Stimulated activated CD4-positive, alpha-beta T cell treated with anti-CD3 and anti-CD28 coated beads, Interleukin-4, amount 100 ng/mL, for 24 hours (primary cell): ENCODE measurements at places on chromosomes 6 and 20.

GRCh38 chr6:32483968-32484613 is 44.4 kb downstream of the HLA-DRA start:
- no peak for DNase-seq

GRCh38 chr6:52591832-52592231 is 15.0 kb upstream of the TRAM2 start:
- no peak for DNase-seq

- DNase-seq, result no peak
These were observed 858.8 kb upstream of the EPHA7 start for GRCh38 chr6:94278146-94278545.

DNA sequence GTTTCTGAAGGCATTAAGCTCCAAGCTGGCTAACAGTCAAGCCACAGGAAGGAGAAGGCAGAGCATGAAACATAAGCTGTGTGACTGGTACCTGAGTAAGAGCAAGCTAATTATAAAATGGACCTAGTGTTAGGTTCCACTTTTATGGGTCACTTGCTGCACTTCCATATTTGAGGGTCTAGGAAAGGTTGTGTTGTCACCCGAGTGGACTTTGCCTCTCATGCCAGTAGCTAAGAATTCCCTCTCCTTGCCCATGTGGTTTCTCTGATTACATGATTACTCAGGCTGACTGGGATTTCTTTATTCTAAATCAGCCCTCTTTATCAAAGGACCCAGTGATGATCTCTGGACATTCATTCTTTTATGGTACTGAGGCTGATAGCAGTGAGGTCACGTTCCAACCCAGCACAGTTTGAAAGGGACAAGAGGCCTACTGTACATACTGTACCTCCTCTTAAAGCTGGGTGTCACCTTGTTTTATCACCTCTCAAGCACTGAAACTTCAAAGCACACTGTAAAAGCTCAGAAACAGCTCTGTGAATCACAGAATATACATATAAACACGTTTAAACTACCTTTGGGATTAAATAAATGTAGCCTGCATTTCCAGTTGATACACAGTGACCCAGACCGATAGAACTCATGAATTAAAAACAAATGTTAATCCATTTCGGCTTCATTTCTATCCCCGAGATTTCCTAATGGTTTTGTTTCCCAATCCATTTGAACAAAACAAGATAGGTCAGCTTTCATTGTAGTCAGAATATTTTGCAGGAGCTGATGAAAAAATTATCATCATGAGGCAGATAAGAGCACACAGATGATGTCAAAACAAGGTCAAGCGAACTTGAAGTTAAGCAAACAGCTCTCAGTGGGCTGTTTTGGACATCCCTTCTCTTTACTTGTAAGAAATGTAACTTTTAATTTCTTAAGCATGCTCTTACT is 96.5 kb downstream of the ALDH8A1 start:
- DNase-seq, result no peak

- no peak for DNase-seq
These were observed 49.1 kb downstream of the DAAM2 start for GRCh38 chr6:39841291-39841690.

GRCh38 chr6:53647462-53648094 is 18.0 kb downstream of the KLHL31 start:
- DNase-seq, result peak; percentile 40

DNA sequence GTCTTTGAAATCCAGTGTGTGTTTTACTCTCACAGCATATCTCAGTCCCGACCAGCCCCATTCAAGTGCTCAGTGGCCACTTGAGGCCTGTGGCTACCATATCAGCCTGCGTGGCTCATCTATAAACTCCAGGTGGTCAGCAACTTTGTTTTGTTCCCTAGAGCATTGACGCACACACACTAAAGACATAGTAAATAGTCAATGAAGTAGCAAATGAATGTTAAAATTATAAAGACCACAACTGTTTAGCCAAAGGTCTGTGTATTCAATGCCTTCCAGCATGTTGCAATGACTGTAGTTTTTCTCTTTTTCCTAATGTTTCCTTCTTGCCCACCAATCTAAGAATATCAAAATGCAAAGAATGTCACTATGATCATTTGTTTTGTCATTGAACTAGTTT is 238.2 kb upstream of the ZNF217 start:
- no peak for DNase-seq

GRCh38 chr20:61903575-61904340 is 161.9 kb downstream of the TAF4 start:
- DNase-seq, result no peak

DNA sequence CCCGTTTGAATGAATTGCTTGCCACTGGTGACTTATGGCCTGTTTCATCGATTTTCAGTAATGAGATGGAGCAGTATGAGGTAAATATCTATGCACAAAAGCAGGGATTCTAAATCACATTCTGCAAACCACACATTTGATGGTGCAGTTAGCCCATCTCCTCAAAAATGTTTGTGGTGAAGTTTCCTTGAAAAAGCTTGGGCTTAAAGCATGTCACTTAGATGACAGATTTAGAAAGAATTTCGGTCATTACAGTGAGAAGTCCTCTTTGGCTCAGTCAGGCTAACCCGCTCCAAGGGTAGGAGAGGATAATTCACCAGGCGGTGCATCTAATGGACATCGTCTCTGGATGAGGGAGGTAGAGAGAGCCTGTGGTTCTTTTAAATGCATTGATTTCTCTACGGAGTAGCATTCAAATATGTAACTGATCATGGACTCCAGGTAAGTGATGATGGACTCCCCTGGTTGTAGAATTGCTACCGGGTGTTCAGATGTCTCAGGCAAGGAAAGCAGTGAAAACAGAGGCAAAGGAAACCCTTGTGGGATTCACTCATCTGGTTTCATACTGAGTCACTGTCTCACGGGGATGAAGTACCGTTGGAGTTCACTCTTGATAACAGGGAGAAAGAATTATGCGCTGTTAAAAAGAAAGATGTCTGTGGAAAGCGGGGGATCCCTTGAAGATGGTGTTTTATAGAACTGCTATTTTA is 65.3 kb downstream of the AIG1 start:
- DNase-seq, result no peak

- no peak for DNase-seq
These were observed 29.7 kb downstream of the TAF8 start for GRCh38 chr6:42079941-42080464.

DNA sequence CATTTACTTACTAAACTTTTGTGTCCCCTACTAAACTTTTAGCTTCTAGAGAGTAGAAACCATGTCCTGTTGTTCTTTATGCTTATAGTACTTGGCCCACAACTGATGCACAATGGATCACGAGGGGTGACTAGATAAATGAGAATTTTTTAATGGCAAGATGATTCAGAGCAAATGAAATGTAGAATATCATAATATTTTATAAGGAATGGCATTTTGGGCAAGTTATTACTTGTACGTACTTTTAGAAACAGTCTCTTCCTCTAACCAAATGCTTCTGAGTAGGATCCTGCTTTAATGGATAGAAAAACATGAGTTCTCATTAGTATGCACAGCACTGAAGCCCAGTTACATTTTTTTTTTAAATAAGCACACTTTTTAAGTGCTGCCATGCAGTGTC is 336.3 kb downstream of the NRN1 start:
- no peak for DNase-seq

GRCh38 chr6:105618247-105618646 is 215.4 kb upstream of the PREP start:
- DNase-seq, result no peak

DNA sequence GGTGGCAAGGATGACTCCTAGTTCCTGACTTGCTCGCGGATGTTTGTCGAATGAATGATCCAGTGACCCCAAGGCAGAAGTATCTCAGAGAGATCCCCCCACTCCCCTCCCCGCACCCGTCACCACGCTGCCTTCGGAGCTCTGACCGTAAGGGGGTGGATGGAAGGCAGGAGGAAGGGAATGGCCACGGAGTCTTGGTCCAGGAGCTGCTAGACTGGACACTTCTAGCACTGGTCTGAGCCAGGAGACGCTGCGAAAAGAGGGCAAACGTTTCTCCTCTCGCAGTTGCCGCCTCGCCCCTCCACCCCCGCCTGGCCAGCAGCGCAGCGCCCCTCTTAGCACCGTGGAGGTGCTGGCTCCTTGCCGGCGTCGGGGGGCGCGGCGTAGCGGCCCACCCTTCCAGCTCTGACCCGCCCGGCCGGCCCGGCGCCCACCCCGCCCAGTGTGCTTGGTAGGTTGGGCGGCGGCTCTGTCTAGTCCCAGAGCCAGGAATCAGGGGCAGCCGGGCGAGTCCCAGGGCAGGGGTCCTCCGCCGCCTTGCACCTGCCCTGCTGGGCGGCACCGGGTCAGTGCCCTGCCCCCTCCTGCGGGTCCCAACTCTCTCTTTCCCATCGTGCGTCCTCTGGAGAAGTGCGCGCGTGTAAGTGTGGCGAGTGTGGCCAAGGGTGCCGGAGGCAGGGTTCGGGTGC is 2.4 kb upstream of the DBNDD2 start:
- no peak for DNase-seq

DNA sequence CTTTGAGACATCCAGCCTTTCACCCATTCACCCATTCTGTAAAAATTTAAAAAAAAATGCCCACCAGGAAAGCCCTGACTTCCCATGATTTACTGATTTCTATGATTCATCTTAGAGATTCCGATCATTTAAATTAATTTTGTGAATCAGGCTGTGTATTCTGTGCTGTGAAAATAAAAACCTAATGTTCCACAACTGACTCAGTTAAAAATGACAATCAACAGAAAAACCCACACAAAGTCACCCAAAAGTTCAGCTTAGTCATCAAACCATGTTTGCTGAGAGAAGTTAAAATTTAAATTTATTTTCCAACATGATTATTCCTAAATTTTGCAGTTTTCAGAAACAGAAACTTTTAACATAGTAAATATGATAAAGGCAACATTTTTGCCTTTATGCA is 509.9 kb downstream of the TENT5A start:
- no peak for DNase-seq

- no peak for DNase-seq
These were observed 128.8 kb upstream of the SIM1 start for GRCh38 chr6:100593522-100593921.

GRCh38 chr20:60035486-60035885 is 77.3 kb downstream of the CDH26 start:
- no peak for DNase-seq

DNA sequence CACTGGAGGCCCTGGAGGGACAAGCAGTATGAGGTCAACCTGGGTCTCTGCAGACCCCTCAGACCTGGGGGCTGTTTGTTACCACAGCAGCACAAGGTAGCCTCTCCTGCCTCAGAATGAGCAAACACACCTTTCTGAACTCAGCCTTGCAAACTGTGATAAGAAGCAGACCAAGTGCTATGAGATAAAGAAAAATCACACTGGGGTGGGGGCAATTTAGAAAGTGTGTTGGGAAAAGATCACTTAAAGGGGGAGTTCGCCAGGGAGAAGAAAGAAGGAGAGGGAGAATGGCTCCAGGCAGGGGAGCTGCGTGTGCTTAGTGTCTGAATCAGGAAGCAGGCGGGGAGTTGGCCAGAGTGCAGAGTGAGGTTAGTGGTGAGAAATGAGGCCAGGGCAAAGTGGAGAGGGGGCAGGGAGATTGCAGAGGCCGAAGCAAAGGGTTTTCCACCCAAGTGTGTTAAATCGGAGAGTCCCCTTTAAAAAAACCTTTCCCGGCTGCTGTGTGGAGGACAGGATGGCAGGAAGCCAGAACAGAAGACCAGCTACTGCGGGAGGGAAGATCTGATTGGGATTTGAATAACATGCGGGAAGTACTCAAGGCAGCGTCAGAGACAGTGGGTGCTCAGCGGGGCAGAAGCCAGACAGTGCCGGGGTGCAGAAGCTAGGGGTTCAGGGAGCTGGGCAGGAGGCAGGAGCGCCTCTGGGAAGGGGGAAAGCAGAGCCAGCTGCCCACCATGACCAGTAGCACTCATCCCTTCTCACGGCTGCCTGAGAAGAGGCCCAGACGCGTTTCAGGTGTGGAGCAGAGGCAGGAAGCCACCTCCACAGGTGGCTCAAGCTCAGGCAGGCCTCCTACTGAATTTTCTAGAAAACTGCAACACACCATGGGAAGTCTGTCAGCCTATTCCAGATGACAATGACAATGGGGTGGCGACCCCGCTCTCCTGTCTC is 9.0 kb downstream of the ADA start:
- DNase-seq, result peak; percentile 26

DNA sequence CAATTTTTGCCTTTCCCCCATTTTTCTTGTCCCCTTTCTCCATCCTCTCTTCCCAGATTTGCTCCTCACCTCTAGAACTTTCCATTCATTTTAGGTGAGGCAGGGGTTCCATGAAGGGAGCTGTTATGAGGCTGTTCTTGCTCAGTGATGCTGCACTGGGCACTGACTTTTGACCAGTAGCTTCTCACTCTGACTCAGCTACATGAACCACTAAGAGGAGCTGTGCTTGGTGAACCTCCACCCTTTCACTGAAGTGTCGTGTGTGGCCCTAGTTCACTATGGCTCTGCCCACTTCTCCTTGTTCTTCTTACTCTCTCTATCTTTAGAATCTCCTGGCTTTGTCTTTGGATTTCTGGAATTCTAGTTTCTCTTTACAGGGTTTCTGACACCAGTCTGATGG is 307.1 kb upstream of the RNF24 start:
- DNase-seq, result no peak

DNA sequence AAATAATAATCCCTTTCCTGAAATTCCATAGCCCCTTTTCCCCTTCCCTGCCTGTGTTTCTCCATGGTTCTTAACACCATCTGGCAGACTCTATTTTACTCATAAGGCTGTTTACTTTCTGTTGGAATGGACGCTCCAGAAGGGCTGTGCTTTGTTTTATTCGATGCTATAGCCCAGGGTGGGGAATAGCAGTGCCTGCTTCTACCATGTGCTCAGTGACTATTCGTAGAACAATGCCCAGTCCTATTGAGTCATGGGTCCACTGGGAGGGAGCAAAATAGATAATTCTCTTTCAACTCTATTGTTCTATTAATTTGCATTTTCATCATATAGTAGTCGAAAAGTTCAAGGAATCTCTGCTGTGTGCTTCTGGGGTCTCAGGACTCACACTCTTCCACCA is 565.1 kb downstream of the C6orf118 start:
- DNase-seq, result no peak

DNA sequence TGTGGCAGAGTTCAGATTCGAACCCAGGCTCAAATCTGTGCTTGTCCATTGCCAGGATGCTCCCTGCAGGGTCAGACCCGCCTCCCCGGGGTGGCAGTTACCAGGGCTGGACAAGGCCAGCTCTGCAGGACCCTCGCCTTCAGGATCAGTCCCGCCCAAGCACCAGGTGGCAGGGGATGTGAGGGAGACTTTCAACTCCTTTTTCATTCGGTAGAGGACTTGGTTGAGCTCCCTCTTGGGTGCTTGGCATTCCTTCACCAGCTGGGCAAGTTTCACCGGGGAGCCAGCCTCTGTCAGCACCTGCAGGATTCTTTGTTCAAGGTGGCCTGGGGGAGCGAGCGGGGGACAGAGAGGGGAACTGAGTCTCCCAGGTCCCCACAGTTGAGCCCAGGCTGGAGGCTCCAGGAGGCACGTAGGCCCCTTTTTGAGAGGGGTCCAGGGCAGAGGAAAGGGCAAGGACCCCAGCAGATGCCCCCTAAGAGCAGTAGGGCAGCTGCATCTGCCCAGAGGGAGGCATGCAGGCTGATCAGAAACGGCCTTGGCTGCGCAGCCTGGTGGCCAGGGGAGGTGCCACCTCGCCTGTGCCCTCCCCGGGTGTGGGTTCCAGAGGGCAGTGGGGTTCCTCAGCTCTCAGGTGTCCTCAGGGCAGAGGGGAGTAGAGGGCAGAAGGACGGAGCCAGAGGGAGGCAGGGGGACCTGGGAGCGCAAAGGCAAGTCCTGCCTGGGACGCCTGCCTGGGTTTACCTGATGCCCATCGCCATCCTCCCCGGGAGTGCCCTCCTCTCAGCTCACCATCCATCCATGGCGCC is 3.9 kb downstream of the ZBP1 start:
- DNase-seq, result no peak

- no peak for DNase-seq
These were observed 124.2 kb downstream of the LY86 start for GRCh38 chr6:6712449-6713403.

GRCh38 chr6:49556429-49556837 is 6.0 kb downstream of the C6orf141 start:
- DNase-seq, result no peak
